ENCODE measurements at places on chromosomes 11 and 22. TPM values are rescaled to one million over a fixed set of nuclear protein-coding genes. Genes with fewer than 3 reads are reported as not detected.

GP1BB gene
- total RNA-seq: 1.8 TPM

GRCh38 chr11:125163431-125164063, 1.0 kb upstream of the PKNOX2 start:
- DNase-seq: no peak

- peak; percentile 31 for DNase-seq
These were observed 428 bp downstream of the SCN3B start for GRCh38 chr11:123653827-123654565.

SMC1B gene
- not detected for total RNA-seq

OR6T1 gene
- not detected for total RNA-seq

DNA sequence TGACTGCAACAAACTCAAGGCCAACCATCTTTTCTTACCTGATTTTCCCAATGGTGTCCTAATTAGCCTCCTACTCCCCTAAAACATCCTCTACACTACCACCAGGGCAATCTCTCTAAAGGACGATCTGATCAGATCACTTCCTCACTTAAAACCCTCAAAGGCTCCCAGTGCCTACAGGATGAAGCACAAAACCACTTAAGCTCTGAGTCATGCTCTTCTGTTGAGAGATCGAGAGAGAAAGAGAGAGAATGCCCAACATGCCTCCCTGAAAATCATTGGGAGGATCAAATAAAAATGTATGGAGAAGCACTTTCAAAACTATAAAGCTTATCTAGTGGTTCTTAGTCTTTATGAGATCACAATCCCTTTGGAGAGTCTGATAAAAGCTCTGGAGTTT, 171.1 kb downstream of the CADM1 start:
- no peak for DNase-seq

GRCh38 chr11:91257667-91258066, 967.0 kb upstream of the FAT3 start:
- DNase-seq: no peak

GRCh38 chr11:75582895-75583717, 21.1 kb downstream of the SERPINH1 start:
- peak; percentile 70 for DNase-seq

GRCh38 chr11:115197433-115197832, 306.8 kb downstream of the CADM1 start:
- DNase-seq: no peak

- DNase-seq: peak; percentile 57
These were observed 48.7 kb upstream of the ZBED5 start for GRCh38 chr11:10906521-10906920.

GRCh38 chr11:116107229-116107628, 603.0 kb upstream of the CADM1 start:
- DNase-seq: no peak

- no peak for DNase-seq
These were observed 98.8 kb downstream of the SGSM3 start for GRCh38 chr22:40469181-40469580.

NOX4 gene
- total RNA-seq: 0.51 TPM

DNA sequence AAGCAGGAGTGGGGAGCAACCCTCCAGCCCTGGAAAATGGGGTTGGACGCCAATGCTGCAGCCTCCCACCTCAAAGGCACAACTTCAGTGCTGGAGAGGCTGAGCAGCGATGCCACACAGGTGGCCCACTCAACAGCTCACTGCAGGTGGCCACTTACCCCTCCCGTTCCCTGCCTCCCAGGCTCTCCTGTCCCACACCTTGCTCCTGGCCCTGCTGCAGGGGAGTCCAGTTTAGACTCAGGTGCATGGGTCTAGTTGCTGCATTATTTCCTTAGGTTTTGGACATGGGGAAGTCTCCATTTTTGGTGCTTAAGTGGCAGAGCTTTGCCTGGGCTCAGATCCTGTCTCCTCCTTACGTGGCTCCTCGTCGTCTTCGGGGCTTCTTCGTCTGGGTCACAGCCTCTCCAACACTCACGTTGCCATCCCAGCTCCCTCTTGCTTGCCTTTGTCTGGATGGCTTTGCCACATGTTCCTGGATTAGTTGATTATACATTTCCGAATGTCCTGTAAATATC, 898.3 kb downstream of the BRD1 start:
- no peak for DNase-seq

OR10D3 gene
- total RNA-seq: not detected

- no peak for DNase-seq
These were observed 66.7 kb downstream of the PACSIN2 start for GRCh38 chr22:42948294-42948693.

DNA sequence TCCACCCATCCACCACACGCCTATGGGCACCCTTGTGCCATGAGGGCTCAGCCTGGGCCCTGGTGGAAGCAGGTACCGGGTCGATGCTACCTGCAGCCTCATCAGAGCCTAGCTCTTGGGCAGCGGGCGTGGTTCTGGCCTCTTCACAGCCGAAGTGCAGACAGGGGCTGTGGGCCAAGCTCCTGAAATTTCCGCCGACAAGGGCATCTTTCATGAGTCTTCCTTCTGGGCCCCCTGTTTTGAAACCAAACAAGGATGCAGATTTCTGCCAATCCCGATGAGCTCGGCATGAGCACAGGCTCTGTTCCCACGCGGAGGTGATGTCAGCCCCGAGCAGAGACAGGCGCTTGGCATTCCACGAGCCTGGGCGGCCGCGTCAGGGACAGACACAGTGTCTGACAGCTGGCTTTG, 22.6 kb upstream of the MGAT3 start:
- DNase-seq: no peak

GRCh38 chr11:61736310-61736709, 16.1 kb upstream of the MYRF start:
- DNase-seq: no peak

GRCh38 chr22:46071451-46072109, 78.7 kb upstream of the PPARA start:
- DNase-seq: peak; percentile 95

GRCh38 chr22:28464127-28464526, 215.5 kb downstream of the TTC28 start:
- DNase-seq: peak; percentile 14

DNA sequence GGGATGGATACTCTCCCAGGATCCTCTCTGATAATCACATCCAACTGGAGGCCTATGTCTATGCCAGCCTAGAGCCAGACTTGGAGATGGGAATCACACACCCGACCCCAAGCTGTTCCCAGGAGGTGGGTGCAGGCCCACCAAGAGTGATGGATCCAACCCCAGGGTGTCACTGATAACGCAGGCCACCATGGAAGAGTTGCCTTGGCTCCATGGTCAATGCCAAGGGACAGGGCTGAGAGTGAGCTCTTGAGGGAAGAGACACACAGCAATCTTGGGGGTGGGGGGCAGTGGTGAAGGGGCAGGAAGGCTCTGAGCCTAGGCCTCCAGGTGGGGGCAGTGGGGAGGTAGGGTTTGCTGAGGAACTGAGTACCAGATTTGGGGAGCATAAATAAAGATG, 16.9 kb downstream of the TUB start:
- DNase-seq: no peak

- DNase-seq: peak; percentile 67
These were observed 22.6 kb upstream of the IRAG1 start for GRCh38 chr11:10716122-10716521.

DNA sequence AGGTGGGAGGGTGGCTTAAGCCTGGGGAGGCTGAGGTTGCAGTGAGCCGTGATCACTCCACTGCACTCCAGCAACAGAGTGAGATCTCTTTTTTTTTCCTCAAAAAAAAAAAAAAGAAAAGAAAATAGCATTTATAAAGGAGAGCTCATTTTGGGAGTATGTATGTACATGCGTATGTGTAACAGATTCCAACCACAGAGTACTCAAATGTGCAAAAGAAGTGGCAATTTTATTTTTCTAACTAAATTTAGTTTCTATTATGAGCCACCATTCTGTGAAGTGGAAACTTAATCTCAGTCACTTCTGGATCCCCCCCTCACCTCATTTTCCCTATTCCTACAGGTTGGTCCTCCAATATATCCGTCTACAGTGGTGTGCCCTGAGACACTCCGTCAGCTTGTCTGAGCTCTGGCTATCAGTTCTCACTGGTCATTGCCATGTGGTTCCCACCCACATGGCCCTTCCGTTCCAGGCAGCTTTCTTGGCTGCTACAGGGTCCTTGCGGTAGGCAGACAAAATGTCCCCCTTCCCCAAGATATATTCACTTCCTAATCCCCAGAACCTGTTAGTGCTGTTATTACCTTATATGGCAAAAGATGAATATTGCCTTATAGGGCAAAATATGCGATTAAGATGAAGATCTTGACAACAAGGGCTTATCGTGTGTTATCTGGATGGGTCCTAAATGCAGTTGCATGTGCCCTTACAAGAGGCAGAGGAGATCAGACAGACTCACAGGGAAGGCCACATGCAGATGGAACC, 35.8 kb upstream of the TSKU start:
- no peak for DNase-seq

DNA sequence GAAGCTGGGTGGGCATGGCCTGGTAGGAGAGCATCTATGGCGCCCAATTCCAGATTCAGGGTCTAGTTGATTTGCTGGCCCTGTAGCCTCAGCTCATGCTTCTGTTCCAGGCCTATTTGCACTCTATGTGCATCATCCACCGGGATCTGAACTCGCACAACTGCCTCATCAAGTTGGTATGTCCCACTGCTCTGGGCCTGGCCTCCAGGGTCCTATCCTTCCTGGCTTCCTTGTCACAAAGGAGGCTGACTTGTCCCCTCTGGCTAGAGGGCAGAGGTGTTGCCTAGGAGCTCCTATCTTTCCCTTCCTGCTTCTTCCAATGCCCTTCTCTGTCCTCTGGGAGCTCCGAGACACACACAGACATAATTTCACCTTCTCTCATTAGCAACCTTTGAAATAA, 21.3 kb downstream of the PIK3IP1 start:
- no peak for DNase-seq

- DNase-seq: no peak
These were observed 39.2 kb downstream of the KMT5B start for GRCh38 chr11:68173926-68174325.

DNA sequence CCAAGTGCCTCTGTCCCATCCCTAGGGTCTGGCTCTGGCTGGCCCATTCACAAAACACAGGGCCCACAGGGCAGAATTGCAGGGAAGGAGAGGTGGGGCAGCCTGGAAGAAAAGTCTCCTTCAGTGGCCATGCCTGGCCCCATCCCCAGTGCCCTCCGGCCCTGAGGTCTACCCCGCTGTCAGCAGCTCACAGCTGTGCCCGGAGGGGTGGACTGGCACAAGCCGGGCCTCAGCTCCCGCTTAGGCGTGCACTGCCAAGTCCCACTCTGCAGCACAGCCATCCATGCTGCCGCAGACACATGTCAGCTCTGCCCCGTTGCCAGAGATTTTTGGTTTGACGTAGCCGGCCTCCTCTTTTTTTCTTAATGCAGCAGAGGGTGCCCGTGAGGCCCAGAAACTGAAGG, 3.9 kb upstream of the SCN2B start:
- peak; percentile 23 for DNase-seq

- DNase-seq: peak; percentile 8
These were observed 19.6 kb downstream of the THAP12 start for GRCh38 chr11:76361374-76361773.

AMOTL1 gene
- total RNA-seq: 63.7 TPM

DNA sequence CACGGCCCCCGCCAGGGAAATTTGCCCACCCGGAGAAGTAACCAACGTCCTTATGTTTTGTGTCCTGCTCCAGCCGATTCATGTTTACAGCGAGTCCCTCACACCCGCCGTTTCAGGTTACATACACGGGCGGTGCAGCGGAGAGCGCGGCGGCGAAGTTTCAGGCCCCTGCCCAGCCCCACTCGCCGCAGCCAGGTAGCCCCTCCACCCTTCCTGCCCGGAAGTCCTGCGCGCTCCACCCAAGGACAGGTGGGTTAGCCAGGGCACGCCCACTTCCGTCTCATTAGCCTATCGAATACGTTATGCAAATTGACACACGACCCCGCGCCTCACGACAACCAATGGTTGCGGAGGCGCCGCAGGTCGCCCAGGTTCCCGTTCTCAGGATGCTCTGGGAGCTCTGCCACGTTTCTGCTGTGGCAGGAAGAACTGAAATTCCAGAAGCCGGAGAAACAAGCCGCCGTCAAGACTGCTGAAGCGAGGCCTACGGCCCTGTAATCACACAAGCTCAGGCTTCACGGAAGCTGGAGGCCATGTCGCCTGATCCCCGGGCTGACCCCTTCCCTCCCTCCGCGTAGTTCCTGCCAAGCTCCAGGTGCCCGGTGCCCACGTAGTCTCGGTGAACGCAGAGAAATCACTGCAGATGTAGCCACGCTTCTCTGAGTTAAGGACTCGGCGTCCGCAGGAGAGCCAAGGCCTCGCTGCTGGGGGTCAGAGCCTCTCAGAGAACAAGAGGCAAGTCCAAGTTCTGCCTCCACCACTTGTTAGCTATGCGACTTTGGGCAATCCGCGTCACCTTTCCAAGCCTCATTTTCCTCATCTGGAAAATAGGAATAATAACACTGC, 22.4 kb upstream of the MYH9 start:
- DNase-seq: peak; percentile 76

- DNase-seq: peak; percentile 33
These were observed 14.1 kb downstream of the TNKS1BP1 start for GRCh38 chr11:57310630-57311086.

GRCh38 chr11:35579557-35580396, 38.5 kb upstream of the FJX1 start:
- DNase-seq: peak; percentile 97

DNA sequence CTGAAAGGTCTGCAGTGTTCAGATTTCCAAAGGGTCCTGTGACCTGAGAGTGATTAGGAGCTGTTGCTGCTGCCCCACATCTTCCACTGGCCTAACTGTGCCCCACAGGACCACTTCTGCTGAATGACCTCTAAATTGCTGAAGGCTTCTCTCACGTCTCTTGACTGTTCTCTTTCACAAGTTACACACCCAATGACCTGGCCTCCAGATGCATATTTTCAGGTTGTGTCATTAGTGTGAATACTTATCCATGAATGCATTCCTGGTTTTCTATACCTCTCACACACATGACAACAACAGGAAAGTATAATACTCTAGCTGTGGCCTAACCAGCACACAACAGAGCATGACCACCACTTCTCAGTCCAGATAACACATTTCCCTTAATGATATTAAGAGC, 15.4 kb downstream of the PRR14L start:
- DNase-seq: peak; percentile 48

GLB1L3 gene
- not detected for total RNA-seq

DNA sequence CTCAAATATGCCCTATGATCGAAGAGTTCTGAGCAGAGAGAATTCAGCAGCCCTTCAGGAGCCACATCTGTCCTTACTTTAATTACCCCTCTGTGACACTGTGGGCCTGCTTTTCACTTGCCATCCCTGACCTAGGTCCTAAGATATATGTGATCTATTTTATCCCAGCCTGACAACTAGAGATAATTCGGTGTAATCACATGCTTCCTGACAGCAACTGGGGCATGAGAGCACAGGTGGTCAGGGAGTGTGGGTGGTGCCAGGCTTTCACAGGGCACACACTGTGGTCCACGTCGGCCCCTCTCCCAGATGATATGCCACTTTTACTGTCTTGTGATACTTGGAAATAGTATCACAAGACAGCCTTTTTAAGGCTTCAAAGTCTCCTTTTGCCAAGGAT, 3.9 kb downstream of the TUBA8 start:
- no peak for DNase-seq

CARD18 gene
- not detected for total RNA-seq

OR8B2 gene
- not detected for total RNA-seq

GRCh38 chr11:93166194-93166593, 31.6 kb downstream of the SLC36A4 start:
- DNase-seq: no peak
